NCI-H1092 (cell line): ENCODE measurements at places on chromosomes 2 and 18.

GRCh38 chr18:11994336-11994702 lies 13.0 kb downstream of the IMPA2 start:
- no peak for DNase-seq

- no peak for DNase-seq
Measured at GRCh38 chr18:23588836-23589560, 2.7 kb upstream of the NPC1 start.

DNA sequence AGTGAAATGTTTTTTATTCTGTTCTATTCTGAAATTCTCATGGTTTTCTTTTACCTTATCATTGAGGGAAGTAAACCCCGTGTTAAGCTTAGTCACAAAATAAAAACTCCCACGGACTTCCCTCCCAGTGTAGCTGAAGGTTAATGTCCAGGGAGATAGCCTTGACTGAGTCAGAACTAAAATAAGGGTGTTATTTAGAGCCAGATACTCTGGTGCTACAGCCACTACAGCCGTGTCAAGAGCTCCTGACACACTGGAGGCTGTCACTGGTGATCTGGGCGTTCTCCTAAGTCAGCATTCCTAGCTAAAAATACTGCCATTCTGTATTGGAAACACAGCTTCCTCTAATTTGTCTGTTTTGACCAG lies 82.0 kb upstream of the RANBP2 start:
- no peak for DNase-seq

GRCh38 chr2:56021579-56021978 lies 98.0 kb upstream of the EFEMP1 start:
- no peak for DNase-seq

- no peak for DNase-seq
Measured at GRCh38 chr18:79483971-79484491, 88.3 kb downstream of the NFATC1 start.

DNA sequence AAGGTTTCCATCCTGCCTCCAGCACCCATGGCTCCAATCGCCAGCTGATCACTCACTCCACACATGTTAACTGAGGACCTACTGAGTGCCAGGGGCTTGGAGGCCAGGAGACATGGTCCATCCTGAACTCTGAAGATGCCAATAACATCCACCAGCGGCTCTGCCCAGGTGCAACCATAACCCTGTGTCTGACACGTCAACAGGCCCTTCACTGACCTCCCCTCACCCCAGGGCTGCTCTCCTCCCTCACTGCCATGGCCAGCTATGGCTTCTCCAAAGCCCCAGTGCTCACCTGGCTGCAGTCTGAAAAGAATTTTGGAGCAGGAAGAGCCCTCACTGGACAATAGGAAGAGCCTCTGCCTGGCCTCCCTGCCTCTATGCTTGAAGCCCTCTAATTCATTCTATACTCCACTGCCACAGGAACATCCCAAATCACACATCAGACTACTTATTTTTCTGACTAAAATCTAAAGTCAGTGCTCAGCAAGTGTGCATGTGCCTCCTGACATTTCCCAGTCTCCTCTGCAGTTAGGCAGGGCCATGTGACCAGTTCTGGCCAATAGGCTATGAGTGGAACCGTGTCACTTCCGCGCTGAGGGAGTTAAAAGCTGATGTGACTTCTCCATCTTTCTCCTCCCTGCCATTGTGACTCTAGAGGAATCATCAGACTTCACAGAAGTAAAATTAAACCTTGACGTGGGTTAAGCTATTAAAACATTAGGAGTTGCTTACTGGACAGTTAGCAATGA lies 37.2 kb downstream of the ZBTB7C start:
- DNase-seq: no peak

DNA sequence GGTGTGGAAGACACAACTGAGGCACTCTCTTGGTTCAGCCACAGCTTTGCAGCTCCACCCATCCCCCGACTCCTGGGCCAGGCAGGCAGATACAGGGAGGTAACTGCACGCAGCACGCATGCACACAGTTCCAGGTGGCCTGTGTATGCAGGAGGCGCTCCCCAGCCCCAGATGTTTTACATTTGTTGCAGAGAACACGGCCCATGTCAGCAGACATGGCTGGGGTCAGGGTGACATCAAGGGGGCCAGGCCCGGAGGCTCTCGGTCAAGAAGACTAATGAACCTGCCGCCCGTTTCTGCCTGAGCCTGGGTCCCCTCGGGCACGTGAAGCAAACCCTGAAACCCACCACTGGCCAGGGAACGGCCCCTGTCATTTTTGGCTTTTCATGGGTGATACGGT lies 57.3 kb downstream of the TWIST2 start:
- DNase-seq: no peak

DNA sequence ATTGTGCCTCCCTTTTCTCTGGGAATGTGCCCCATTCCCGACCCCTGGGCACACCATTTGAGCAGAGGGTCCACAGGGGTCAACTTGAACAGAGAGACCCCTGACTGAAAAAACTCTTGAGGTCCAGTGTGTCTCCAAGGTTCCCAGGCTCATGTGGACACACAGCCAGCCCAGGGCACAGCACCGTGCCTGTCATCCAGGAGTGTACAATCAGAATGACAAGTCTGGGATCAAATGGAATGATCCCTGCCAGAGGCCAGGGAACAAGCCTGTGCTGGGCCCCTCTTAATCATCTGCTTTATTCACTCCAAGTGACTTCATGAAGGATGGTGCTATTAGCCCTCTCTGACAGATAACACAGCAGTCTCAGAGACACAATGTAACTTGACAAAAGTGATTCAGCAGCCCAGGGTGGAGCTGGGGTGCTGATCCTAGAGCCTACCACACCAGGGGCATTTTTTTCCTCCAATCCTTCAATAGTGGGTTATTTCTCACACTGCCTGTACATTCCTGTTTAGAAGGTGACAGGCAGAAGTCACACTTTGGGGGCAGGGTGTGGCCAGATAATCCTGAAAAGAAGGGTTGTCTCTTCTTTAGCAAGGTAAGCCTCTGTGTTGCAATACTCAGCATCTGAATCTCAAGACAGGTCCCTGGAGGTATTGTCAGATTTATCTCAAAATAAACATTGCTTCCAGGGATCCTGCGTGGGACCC lies 84.0 kb upstream of the TMEM200C start:
- no peak for DNase-seq

DNA sequence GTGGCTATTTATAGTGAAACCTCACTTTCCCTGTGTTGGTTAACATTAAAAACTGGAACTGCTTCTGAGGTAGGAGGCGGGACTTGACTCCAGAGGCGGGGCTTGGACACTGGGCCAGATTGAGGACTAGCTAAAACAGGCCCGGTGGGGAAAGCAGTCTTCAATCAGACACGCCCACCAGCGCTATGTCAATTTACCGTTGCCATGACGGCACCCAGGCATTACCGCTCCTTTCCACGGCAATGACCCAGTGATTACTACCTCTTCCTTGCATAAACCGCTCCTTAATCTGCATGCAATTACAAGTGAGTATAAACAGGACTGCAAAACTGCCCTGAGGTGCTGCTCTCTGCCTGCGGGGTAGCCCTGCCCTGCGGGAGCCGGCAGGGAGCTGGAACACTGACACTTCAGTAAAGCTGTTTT lies 35.3 kb downstream of the LRRFIP1 start:
- peak; percentile 26 for DNase-seq

- DNase-seq: no peak
Measured at GRCh38 chr2:112494828-112495227, 12.9 kb downstream of the TTL start.

- DNase-seq: no peak
Measured at GRCh38 chr18:41058351-41059125, 896.5 kb upstream of the PIK3C3 start.

- DNase-seq: no peak
Measured at GRCh38 chr2:65070172-65070830, 14.1 kb downstream of the CEP68 start.

DNA sequence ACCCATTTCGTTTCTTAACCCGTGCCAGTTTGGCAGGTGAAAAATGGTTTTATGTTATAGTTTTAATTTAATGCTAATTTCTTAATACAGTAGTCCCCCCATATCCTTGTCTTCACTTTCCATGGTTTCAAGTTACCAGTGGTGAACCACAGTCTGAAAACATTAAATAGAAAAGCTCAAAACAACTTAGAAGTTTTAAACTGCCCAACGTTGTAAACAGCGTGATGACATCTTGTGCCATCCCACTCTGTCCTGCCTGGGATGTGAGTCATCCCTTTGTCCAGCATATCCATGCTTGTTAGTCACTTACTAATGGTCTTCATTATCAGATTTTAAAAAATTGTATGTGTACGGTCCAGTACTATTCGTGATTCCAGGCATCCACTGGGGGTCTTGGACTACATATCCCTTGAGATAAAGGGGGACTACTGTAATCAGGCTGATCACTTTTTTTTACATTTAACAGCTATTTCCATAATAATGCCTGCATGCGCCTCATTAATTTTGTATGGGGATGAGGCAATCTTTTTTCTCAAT lies 31.9 kb downstream of the SLC66A3 start:
- no peak for DNase-seq

DNA sequence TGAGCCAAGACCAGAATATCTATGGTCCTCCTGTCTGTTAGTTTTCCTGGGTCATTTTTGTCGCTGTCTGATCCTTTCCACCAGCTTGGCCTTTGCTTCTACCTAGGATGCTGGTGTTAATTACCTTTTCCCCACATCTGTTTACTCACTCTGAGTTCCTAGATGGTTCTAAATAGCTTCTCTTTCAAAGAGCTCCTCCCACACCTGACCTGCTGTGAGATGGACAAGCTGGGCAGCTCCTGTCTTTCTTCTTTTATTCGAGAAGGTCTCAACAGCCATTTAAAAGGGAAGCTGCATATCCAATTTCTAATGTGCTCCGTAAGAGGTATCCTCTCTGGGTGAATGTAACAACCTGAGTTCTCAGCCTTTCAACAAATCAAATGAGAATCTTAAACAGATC lies 156.2 kb downstream of the HRH4 start:
- peak; percentile 32 for DNase-seq

DNA sequence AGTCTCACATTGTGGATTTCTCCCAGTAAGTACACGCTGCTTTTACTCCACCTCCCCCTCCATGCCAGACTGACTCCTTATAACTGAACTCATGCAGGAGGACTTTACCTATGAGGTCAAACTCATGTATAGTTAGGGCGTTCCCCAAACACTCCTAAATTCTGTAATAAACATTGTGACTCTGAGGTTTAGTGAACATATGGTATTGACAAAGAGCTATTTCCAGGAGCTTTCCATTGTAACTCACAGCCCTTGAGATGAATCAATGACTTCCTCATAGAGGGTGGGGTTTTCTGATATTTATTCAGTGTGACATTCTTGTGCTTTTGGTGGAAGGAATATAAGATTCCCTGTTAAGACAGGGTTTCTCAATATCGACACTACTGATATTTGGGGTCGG lies 337.4 kb upstream of the SLC14A2 start:
- DNase-seq: no peak

DNA sequence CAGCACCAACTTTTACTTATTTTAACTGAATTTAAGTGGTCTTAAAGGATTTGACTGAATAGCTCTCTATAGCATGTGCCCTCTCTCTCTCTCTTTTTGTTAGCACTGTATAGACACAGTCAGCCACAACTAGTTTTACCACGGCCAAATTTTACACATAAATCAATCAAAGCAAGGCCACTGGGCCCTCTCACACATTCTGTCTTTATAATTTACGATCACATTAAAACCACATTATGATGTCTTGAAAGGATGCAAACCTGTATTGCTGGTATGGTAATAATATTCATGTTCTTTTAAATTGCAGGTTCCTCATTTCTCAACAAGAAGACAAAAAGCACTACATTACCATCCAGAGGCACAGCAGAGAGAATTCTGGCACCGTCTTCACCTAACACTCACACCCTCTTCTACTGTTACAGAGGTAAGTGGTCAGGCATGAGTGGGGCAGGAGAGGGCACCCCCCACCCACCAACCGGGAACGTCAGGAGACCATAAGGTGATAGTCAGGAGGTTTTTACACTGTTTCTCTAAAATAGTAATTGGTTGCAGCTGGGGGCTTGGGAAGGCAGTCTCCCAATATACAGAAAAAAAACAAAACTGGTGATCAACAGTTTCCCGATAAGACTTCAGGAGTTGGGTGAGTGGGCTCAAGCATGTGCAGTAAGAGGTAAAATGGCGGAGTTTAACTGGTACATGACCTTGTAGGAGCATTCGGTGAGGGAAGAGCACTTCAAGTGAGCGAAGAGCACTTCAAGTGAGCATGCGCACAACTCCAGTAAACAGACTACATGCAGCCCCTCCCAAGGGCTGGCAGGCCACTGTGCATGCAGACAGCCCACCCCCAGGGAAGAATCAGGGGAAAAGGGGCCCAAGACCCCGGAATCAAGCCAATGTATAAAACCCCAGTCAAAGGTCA lies 296.7 kb downstream of the PIEZO2 start:
- DNase-seq: no peak

DNA sequence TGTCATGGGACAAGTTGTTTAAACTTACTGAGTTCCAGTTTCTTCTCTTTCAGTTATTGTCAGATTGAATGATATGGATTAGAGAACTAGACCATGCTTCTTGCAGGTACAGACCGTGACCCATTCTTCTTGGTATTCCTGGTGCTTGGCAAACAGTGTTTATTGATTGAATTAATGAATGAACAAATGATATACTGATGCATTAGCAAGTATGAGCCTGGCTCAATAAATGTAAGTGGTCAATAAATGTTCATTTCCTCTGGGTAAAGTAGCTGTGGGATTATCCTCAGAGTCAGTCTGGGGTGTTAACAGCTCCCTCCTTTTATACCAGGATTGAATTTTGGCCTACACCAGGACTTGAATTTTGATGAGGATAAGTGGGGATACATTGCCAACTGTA lies 160.2 kb downstream of the ZEB2 start:
- no peak for DNase-seq

- no peak for DNase-seq
Measured at GRCh38 chr18:68764016-68764415, 33.9 kb upstream of the CCDC102B start.

GRCh38 chr2:20224716-20225293 lies at the start of gene SDC1:
Gene SDC1 (minus strand): TSS chr2:20225130. CDS start chr2:20224867, 263 bp downstream.
- peak; percentile 41 for DNase-seq

- no peak for DNase-seq
Measured at GRCh38 chr2:107338571-107338970, 452.6 kb upstream of the ST6GAL2 start.

DNA sequence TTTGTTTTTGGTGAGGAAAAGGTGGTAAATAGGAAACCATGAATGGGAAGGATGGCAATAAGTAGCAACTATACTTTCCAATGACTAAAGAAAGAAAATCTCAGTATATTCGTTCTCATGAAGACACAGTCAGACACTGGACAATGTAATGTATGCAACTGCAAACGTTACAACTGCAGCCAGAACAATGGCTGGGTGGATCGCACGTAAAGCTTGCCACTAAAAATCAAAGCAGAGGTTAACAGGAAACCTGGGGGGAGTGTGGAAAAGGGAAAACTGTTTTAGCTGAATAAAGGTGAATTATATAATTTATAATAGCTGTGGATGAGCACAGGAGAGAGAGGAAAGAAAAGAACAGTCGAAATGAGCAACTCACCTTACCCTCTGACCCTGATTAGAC lies 33.3 kb downstream of the NEMP2 start:
- no peak for DNase-seq

- no peak for DNase-seq
Measured at GRCh38 chr2:199882667-199883066, 28.4 kb upstream of the C2orf69 start.

- DNase-seq: no peak
Measured at GRCh38 chr2:238108423-238109183, 8.5 kb downstream of the ESPNL start.

- DNase-seq: no peak
Measured at GRCh38 chr2:28600181-28600580, 104.3 kb downstream of the PLB1 start.

GRCh38 chr2:171522788-171523087 lies 464 bp downstream of the CYBRD1 start:
- no peak for DNase-seq
